Naive thymus-derived CD4-positive, alpha-beta T cell (primary cell): ENCODE measurements at places on chromosomes 16 and 17. TPM values are rescaled to one million over a fixed set of nuclear protein-coding genes. Genes with fewer than 3 reads are reported as not detected.

The KRT33A gene
- total RNA-seq: not detected

The CLEC19A gene
- not detected for total RNA-seq

The ORC6 gene
- 27.3 and 31.4 TPM in 2 replicates for total RNA-seq

The TVP23B gene
- total RNA-seq: 31.2 TPM

GRCh38 chr17:20273741-20274500, 193.4 kb downstream of the LGALS9B start:
- DNase-seq: no peak

DNA sequence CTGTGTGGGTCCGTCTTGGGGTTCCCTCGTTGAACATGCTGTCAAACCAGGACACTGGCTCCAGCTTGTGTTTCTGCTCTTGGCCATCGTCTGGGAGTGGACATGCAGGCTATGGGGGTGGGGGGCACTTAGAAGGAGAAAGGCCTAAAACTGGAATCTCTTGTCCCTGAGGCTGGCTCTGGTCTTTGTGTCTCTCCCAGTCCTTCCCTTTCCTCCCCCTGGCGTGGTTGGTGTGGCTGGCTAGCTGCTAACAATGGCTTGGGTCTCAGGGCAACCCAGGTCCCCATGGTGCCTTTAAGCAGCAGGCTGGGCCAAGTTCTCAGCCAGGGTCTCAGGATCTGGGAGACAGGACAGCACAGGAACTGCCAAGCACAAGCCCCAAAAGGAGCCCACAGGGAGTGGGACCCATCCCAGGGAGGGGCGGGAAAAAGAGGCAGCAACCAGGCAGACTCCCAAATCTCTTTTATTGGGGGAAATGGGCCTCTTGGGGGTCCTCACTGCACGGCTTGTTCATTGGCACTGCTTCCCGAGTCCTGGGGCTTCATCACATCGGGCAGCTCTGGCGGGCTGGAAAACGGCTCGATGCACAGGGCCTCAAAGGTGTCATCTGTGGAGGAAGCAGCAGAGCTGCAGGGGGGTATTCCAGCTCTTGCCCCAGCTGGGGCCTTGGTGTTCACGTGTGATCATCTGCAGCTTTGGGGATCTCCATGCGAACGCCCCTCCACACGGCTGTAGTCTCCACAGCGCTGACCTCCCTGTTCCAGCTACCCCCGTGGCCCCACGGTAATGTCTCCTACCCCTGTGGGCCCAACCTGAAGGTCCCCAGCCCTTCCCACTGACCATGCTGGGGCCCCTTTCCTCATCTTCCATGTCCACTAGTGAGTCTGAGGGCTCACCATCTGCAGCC, 5.3 kb downstream of the ELOB start:
- DNase-seq: no peak

- DNase-seq: no peak
Observed at GRCh38 chr16:72976438-72977064, 71.4 kb downstream of the ZFHX3 start.

- DNase-seq: no peak
Observed at GRCh38 chr17:74888469-74888868, 5.0 kb downstream of the FADS6 start.

- DNase-seq: no peak
Observed at GRCh38 chr17:16440901-16441629, 25.7 kb downstream of the TRPV2 start.

GRCh38 chr17:70520447-70520846, 351.1 kb downstream of the KCNJ2 start:
- DNase-seq: no peak

DNA sequence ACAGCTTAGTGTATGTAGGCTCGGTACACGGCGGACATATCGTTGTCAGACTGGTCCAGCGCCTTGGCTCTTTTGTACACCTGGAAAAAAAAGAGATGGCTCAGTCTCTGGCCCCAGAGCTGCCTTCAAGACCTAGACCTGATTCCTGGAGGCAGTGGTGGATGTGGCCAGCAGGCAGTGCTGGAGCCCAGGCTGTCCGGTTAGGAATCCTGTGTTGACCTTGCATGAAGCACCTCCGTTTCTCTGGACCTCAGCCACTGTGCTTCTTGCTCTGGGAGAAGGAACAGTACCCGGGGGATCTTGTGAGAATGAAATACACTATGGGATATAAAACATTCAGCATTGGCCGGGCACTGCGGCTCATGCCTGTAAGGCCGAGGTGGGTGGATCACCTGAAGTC, 2.8 kb upstream of the ROGDI start:
- DNase-seq: no peak

- peak; percentile 56 for DNase-seq
Observed at GRCh38 chr17:40622509-40622928, 25.1 kb downstream of the SMARCE1 start.

- peak; percentile 70 for DNase-seq
Observed at GRCh38 chr17:59311051-59311468, 20.4 kb upstream of the YPEL2 start.

- DNase-seq: no peak
Observed at GRCh38 chr17:19376811-19377210, 1.5 kb upstream of the MAPK7 start.

GRCh38 chr16:5011637-5012036, 22.1 kb downstream of the NAGPA start:
- DNase-seq: no peak

DNA sequence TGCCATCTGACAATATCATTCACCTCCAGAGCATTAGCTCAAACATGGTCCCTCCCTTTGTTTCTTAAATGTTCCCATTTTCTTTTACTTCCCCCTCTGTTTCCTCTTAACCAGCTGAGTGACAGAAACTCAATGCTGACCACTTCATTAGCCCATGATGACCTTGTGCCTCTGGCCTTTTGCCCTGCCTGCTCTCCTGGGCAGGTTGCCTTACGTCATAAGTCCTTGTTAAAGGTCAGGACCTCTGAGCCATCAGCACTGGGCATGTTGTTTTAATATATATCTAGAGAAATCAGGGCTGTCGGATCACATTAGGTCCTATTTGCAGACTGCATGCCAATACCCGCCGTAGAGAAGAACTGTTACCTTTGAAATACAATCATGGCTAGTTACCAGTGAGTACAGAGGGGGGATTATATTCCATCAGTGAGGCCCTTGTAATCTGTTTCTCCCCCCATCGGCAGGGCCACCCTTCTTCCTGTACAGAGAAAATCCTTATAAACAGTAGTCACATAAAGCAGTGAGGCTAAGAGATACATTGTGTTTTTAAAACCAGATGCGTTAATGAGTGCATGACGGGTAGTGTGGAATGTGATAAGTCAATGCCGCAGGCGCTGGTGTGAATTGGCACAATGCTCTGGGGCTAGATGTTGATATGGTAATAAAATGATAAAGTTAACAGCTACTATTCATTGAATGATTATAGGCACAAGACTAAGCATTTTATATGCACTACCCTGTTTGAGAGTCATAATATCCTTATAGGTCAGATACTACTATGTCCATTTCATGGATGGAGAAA, 94.3 kb upstream of the ZFHX3 start:
- no peak for DNase-seq

DNA sequence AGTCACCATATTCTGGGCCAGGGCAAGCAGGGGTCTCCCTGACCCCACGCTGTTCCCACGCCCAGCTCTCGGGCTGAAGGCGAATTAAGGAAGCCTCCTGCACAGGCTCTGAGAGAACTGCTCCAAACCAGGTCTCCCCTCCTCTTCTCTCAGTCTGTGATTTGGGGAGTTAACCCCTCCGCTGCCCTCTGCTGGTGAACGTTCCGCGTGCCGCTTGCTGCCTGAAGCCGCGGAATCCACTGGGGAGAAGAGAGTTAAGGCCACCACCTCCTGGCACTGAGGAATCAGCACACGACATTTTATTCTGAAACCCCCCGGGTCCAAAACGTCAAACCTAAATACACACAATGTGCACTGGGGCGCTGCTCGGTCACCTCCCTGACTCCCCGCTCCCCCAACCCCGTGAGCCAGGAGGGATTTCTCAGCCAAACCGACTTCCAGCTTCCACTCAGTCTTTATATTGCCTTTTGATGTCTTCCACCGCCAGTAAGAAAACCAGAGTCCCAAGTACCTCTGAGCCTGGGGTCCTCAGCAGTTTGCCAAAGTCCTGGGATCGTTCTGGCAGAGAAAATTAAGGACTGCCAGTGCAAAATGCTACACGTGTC, 54.4 kb upstream of the RCVRN start:
- no peak for DNase-seq
